ENCODE measurements at places on chromosomes 5 and 9.

DNA sequence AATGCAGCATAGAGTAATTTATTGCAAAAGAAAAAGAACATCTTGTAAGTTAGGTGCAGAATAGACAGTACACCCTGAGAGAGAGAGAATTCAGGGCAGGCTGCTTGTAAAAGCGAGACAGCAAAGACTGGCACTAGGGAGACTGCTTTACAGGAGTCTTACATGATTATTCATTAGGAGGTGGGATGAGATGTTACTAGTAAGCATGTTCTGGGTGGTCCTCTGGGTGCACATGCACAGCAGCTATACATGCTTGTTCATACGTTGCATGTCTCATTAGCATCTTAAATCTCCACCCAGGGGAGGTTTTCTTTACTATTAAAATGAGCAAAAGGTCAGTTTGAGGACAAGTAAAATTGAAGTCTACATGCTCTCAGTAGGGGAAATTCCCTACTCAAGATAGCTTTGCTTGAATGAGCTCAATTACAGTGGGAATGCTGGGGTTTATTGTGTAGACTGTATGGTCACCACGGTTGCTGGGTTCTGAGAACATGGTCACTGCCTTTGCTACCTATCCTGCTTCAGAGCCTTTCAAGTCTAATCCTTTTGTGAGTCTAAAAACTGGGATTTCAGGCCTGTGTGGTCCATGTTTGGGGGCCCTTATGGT is 60.6 kb downstream of the RGS7BP start:
- DNase-seq = no peak

GRCh38 chr5:191036-191948 is at the start of gene LRRC14B:
LRRC14B (plus strand) TSS chr5:191495; CDS start chr5:191539, 44 bp downstream.
- no peak for DNase-seq

DNA sequence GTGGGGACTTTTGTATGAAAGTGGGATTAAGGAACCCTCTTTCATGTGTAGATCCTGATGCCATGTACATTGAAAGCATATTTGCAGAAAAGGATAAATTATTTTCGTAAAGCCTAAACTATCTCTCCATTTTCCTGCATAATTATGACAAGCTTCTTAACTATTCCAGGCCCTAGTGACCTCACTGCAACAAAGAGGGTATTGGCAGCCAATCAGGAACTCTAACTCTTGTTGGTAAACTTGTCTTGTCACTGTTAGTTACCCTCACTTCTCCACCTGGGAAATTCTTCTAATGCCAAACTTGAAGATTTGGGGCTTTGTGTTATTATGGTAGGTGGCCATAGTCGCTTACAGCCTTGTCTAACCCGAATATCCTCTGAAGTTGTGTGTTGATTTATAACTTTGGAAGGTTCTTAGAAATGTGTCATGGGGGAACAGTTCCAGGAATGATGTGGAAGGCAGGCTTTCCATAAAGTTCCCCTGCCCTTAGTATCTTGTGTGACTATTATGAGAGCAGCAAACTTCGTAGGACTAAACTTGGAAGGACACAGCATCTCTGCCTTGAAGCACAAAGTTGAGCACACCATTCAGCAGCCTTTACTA is 52.5 kb downstream of the IQGAP2 start:
- no peak for DNase-seq

GRCh38 chr5:59178071-59178470 is 595.2 kb downstream of the RAB3C start:
- no peak for DNase-seq

DNA sequence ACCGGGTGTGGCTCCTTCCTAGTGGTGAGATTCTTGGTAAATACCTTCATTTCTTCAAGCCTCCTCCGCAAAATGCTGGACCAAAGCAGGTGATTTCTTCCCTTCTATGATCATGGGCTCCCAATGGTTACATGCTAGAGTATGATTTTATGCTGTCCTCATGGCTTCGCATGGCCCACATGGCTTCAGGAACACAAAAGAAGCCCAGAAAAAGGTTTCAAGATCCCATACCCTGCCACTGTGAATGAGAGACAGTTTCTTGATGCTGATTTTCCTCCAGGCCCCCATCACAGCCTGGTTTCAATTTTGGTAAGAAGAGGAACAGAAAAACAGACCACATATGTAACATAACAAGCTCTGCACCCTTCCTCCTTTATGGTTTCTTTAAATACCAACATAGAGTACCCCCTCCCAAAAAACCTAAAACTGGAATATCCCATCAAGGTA is 2.4 kb upstream of the RXFP3 start:
- DNase-seq = no peak

GRCh38 chr5:150355791-150356190 is 1.7 kb upstream of the TCOF1 start:
- DNase-seq = no peak

DNA sequence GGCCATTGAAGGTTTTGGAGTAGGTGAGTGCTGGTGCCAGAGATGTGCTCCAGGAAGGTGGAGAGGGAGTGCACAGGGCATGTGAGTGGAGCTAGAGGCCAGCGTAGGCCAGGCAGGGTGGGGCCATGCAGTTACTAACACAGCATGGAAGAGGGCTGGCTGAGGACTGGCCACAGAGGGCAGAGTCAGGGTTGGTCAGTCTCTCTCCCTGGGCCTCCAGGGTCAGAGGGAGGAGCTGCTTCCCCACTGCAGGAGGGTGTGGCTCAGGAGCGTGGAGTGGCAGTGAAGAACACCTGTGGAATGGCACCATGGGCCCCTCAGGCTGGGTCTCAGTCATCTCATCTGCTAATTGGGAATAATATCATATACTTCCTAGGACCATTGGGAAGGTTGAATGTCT is 167.7 kb downstream of the MACROH2A1 start:
- no peak for DNase-seq

GRCh38 chr5:82499725-82500244 is 221.6 kb upstream of the RPS23 start:
- DNase-seq = no peak

DNA sequence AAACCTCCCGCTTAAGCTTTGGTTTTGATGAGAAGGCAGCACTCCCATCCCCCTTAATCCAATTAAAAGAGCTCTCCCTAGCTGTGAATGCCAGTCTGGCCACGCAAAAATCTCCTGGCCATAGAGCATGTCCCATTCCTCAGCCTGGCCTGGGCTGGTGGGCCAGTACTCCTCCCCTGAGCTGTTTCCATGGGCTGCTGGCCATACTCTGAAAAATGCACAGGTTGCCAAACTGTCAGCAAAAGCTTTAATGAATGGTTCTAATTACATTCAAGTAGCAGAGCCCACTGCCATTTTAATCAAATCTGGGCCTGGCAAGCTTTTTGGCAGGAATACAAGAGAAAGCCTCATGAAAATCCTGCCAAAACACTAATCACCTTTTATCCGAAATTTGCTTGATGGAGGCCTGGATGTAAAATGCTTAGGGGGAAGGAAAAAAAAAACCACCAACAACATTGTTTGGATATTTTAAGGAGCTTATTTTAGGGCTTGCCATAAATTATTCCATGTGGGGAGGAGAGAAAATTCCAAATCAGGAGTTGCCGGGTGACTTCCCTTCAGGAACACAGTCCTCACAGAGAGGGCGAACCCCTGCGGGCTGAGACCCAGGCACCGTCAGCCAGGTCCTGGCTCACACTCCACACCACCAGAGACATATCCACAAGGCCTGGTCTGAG is 243.3 kb downstream of the SEC61B start:
- DNase-seq = no peak

DNA sequence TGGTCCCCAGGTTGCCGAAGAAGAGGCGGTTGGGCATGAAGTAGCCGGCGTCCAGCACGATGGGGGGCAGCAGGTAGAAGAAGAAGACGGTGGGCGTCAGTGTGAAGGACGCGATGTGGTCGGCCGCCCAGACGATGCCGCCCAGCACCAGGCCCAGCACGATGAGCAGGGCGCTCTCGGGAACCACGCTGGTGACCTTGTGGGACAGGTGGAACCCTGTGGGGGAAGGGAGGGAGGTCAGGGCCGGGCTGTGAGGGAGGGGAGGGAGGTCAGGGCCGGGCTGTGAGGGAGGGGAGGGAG is 32.4 kb downstream of the SLC9A3 start:
- no peak for DNase-seq
